ENCODE measurements at places on chromosomes 4 and X.

- DNase-seq, result no peak
These were observed 35.7 kb downstream of the APOO start for GRCh38 chrX:23871905-23872546.

- DNase-seq, result no peak
These were observed 445.2 kb downstream of the GRXCR1 start for GRCh38 chr4:43337707-43338106.

- no peak for DNase-seq
These were observed 275.9 kb downstream of the GLUD2 start for GRCh38 chrX:121323337-121323736.

DNA sequence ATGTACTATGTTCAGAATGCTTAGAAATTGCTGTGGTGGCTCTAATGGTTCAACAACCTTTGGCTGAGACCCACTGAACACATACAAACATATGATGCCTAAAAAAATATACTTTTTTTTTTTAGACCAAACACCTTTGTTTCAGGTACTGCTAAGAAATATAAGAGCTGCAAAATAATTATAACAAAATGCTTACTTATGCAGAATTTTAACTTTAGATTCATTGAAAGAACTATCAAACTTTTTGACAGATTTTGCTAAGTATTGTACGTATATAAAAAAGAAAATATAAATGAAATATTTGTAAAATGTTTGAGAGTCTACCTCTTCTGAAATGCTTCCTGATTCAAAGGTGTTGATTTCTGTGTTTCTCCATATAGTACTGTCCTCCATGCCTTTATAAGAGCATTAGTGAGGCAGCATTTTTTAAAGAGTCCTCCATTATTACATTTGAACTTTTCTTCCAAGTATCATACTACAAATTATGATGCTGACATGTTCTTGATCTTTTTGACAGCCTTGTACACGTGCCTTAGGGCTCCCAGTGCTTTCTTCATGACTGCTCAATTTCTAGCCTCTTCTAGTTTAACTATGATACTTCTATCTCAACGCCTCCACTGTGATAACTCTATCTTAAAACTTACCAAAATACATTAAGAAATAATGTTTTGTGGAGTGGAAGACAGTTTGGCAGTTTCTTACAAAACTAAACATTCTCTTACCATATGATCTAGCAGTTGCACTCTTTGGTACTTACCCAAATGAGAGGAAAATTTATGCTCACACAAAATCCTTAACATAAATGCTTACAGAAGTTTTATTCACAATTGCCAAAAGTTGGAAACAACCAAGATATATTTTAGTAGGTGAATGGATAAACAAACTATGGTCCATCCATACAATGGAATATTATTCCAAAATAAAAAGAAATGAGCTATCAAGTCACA lies 212.2 kb upstream of the MAB21L2 start:
- DNase-seq, result no peak

DNA sequence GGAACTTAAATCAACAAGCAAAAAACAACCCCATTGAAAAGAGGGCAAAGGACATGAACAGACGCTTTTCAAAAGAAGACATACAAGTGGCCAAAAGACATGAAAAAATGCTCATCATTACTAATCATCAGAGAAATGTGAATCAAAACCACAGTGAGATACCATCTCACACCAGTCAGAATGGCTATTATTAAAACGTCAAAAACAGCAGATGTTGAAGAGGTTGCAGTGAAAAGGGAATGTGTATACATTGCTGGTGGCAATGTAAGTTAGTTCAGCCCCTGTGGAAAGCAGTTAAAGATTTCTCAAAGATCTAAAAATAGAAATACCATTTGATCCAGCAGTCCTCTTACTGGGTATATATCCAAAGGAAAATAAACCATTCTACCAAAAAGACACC lies 22.6 kb downstream of the RTL9 start:
- DNase-seq, result no peak

DNA sequence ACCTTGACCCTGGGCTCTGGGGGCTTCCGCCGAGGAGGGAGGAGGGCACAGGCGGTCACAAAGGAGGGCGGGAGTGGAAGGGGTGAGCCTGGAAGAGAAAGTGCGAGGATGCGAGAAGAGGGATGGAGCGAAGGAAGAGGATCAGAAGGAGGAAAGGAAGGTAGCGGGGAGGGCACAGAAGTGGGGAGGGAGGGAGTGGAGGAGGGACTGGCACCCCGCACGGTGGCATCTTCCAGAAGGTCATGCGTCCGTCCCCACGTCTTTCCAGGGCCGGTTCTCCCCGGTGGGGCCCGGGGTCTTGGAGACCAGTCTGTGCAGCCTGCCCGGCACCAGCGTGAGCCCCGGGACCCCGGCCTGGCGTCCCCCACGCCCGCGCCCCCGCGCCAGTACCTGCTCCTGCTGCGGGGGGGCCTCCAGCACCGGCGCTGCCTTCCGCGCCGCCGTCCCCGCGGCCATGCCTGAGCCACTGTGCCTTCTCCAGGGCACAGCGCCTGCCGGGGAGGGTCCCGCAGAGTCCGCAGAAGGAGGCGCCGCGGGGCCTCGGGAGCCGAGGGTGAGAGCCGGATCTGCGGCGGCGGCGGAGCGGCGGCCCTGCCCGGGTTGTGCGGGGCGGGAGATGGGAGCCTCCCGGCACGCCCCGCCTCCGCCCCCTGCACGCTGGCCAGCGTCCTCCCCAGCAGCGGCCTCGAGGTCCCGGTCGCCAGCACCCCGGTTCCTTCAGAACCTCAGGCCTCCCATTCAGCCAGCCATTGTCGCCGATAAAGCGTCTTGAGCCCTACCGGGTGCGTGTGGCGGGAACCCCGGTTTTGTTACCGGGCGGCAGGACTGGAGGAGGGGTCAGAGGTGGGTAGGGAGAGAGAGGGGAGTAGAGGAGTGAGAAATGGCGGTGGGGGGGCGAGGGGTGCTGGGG lies at the start of gene RNF175:
RNF175 (minus strand) TSS at position 618 of the 910 bp plus-strand sequence; CDS start at position 456, 162 bp downstream.
- DNase-seq, result peak; percentile 37

DNA sequence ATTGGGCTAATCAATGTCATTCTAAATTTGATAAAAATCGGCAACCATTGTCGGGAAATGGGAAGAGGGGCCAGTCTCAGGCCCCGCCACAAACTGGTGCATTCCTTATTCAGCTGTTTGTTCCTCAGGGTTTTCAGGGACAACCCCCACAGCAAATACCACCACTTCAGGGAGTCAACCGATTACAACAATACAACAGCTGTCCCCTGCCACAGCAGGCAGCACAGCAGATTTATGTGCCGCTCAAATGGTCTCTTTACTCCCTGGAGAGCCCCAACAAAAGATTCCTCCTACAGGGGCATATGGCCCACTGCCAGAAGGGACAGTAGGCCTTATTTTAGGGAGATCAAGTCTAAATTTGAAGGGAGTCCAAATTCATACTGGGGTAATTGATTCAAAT lies 61.8 kb downstream of the ZNF732 start:
- no peak for DNase-seq

GRCh38 chrX:123392921-123393320 lies 208.8 kb downstream of the GRIA3 start:
- no peak for DNase-seq

DNA sequence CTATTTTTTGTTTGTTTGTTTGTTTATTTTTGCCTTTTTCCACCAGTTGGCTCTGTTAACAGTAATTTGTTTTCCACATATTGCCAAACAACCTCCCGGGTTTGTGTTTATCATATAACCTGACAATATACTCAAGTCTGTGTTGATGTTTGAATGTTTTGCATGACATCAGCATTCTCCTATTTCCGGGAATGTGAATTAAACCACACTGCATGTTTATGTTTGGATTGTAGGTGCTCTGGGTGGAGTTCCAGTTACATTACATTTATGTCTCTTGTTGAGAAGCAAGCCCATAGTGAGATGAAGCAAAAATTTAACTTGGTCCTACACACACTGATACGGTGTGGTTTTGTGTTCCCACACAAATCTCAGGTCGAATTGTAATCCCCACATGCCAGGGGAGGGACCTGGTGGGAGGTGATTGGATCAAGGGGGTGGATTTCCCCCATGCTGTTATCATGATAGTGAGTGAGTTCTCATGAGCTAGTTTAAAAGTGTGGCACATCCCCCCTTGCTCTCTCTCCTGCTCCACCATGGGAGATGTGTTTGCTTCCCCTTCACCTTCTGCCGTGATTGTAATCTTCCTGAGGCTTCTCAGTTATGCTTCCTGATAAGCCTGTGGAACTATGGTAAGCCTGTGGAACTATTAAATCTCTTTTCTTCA lies 54.4 kb upstream of the CLNK start:
- DNase-seq, result no peak

GRCh38 chr4:127055357-127055756 lies 577.4 kb upstream of the INTU start:
- no peak for DNase-seq

DNA sequence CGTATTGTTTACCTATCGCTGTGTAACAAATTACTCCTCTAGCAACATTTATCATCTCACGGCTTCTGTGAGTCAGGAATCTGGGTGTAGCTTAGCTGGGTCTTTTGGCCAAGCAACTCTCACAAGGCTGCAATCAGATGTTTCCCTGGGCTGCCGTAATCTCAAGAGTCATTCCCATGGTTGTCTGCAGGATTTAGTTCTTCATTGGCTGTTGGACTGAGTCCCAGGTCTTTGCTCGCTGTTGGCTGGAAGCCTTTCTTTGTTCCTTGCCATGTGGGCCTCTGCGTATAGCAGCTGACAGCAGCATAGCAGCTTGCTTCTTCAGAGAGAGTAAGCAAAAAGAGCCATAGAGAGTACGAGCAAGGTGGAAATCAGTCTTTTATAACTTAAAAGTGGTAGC lies 16.8 kb downstream of the POLR2B start:
- DNase-seq, result no peak

DNA sequence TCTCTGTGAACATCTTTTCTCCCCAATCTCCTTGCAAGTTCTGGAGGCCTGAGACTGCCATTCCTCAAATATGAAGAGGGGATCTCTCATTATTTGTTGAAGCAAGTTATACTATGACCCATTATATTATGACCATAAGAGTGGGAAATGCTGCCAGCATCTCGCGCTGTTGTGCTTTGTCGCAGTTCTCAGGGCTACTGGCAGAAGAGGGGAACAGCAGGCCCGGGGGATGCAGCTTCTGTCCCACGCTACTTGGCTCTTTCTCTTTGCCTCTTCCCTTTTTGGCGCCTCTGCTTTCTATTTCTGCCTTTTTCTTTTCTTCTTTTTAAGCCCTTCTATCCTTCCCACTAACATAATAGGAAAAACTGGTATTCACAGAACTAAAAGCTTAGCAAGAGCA lies 64.2 kb downstream of the GEMIN8 start:
- no peak for DNase-seq

GRCh38 chrX:132409780-132410556 lies 78.9 kb downstream of the MBNL3 start:
- no peak for DNase-seq

DNA sequence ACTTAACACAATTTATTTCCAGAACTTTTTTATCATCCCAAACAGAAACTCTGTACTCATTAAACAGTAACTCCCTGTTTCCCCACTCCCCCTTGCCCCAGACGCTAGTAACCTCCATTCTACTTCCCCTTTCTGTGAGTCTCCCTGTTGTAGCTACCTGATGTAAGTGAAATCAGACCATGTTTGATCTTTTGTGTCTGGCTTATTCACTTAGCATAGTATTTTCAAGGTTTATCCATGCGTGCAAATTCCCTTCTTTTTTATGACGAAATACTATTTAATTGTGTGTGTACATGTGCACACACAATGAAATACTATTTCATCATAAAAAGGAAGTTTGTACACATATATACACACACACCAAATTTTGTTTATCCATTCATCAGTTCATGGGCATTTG lies 5.2 kb downstream of the PKD2 start:
- no peak for DNase-seq

DNA sequence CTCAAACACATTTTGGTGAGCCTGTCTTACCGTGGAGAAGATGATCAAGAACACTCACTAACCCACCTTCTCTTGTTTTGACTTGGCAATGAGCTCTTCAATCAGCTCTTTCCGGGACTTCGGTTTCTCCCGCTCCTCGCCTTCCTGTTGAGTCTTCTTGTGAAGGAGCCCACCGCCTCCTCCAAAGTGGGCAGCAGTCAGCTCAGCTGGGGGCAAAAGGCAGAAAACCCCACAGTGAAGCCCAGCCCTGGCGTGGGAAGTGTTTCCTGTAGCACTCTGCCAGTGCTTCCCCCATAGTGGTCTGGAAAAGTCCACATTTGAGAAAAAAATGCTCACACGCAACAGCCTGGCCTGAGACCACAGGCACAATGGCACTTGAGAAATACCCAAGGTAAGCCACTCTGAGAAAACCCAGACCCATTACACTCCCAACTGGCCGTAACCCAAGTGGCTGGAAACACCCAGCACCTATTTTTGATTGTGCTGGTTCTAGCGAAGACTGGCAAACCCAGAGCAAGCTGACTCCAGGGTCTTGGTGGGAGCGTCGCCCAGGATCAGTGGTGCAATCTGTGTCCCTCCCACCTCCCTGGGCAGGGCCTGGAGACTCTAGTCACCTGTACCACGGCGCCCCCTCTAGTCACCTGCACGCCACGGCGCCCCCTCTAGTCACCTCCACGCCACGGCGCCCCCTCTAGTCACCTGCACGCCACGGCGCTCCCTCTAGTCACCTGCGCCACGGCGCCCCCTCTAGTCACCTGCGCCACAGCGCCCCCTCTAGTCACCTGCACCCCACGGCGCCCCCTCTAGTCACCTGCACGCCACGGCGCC lies 8.6 kb downstream of the NOP14 start:
- peak; percentile 58 for DNase-seq

- DNase-seq, result no peak
These were observed 19.4 kb downstream of the NKX6-1 start for GRCh38 chr4:84479663-84480062.

GRCh38 chr4:93072292-93072691 lies 756.3 kb upstream of the ATOH1 start:
- DNase-seq, result no peak

GRCh38 chr4:142850478-142850877 lies 4.4 kb upstream of the INPP4B start:
- no peak for DNase-seq

DNA sequence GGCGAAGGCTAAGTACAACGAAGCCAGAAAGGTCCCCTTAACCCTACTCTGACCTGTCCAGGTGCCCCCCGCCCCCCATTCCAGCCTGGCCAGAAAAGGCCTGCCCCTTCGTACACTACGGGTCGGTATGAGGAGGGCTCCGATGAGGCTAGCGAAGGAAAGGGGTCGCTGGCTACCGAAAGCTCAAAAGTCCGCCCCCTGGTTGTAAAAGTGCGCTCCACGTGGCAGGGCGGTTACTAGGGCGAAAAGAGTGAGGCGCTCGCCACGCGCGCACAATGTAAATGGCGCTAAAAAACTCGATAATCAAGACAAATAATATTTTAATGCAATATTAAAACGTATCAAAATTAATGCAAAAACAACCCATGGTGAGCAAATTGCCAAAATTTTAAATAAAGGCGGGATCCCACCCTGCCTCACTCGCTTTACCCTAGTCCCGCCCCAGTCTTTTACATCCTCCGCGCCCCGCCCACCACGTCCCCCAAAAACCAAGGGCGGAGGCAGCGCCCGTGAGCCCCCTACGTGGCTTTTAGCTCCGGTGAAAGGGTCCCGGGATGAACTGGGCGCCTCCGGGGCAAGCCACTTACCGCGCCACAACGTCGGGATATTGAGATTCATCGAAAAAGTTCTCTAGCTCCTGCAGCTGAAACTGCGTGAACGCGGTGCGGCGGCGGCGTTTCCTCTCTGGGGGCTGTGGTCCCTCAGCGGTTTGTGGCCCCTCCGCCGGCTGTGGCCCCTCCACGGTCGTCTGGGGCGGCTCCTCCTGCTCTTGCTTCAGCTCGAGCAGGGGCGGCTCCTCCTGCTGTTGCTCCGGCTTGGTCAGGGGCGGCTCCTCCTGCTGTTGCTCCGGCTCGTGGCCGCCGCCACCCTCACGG lies 929 bp downstream of the ESX1 start:
- DNase-seq, result no peak

GRCh38 chr4:173128199-173128890 lies 40.3 kb upstream of the GALNT7 start:
- no peak for DNase-seq

All from activated T-cell treated with anti-CD3 and anti-CD28 coated beads, Interleukin-2, amount 50 U/mL, for 1 hour (primary cell).